ENCODE measurements at places on chromosomes 12 and 14.

DNA sequence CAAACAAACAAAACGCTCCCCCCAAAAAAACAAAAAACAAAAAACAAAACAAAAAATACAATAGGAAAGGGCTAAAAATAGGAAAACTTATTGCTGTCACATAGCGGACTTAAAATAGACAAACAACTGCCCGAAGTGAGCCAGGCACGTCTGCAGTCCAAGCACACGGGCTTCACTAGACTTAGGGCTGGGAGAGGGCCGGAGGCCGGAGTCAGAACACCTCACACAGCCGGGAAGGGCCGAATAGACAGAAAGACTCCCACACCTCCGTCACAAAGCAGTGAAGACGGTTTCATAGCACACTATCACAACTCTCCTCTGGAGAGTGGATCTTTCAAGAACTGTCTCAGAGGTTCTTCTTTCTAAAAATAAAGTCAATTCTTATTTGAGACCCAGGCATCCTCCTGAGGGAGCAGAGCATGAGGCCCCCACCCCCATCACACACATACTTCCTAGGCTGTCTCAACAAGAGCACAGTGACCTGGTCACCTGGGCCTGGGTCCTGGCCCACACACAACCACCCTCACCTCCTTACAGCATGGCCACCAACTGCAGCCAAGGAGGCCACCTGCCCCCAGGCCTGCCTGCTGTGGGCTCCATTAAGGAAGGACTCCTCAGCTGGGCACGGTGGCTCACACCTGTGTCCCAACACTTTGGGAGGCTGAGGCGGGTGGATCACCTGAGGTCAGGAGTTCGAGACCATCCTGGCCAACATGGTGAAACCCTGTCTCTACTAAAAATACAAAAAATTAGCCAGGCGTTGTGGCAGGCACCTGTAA is 6.7 kb downstream of the BAG5 start:
- DNase-seq: no peak

- no peak for DNase-seq
These were observed 22.5 kb downstream of the MAP3K12 start for GRCh38 chr12:53476769-53477209.

GRCh38 chr12:27480016-27480415 is 33.5 kb downstream of the SMCO2 start:
- no peak for DNase-seq

GRCh38 chr12:119665164-119665929 is 2.6 kb upstream of the PRKAB1 start:
- DNase-seq: no peak

- no peak for DNase-seq
These were observed 11.7 kb upstream of the OASL start for GRCh38 chr12:121050725-121051124.

- no peak for DNase-seq
These were observed 14.9 kb upstream of the PLEKHG3 start for GRCh38 chr14:64689289-64689688.

Measured in GM13977 (cell line).